ENCODE measurements at places on chromosomes 16 and 17. TPM values are rescaled to one million over a fixed set of nuclear protein-coding genes. Genes with fewer than 3 reads are reported as not detected.

Gene PPP1R27
- total RNA-seq: not detected

DNA sequence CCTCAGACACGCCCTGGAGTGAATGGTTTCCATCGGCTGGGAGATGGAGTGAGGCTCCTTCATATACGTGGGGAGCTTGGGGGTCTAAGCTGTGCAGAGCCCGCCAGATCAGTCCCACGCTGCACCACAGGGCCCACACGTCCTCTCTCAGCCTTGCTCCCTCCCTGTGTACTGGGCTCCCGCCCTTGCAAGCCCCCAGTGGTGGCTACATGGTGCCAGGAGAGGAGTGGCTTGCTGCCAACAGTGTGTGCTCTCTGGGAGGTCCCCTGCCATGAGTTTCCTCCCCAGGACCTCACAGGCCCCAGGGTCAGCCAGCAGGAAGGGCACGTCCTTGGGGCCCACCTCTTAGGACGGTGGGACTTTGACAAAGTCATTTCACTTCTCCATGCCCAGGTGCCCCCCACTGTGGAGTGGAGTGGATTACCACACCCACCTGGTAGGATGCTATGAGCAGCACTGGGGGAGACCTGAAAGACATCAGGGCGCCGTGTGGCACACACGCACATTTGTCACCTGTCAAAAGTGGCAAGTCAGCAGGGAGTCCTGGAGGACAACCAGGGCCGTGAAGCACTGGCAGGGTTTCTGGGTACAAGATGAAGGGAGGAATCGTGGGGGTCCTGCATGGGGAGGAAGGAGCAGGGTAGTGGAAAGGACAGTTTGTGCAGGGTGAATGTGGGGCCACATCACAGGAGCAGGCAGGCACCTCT is 13.7 kb downstream of the SLC5A10 start:
- no peak overlapping the region for H3K27ac ChIP-seq
- no peaks in the 10 kb centered on the region for H3K36me3 ChIP-seq
- no peaks in the 10 kb centered on the region for H3K27me3 ChIP-seq
- no peaks in the 10 kb centered on the region for H3K4me1 ChIP-seq

GRCh38 chr16:24758373-24758772 is 28.9 kb downstream of the TNRC6A start:
- no peaks in the 10 kb centered on the region for H3K36me3 ChIP-seq
- DNase-seq: no peak
- peaks cover 10% of the 10 kb centered on the region for H3K4me1 ChIP-seq
- no peak overlapping the region for H3K4me3 ChIP-seq
- H3K27ac ChIP-seq: no peak overlapping the region

- no peaks in the 10 kb centered on the region for H3K36me3 ChIP-seq
- no peaks in the 10 kb centered on the region for H3K27me3 ChIP-seq
- DNase-seq: no peak
- H3K4me3 ChIP-seq: no peak overlapping the region
- no peak overlapping the region for H3K27ac ChIP-seq
- H3K4me1 ChIP-seq: no peaks in the 10 kb centered on the region
These were observed 43.2 kb downstream of the RAB11FIP4 start for GRCh38 chr17:31434727-31435050.

Gene LLGL1
- 26.4 TPM for total RNA-seq

Gene FCSK
- total RNA-seq: 29.4 TPM
